NCI-H1105 (cell line): ENCODE measurements at places on chromosomes 1 and 21.

- DNase-seq: no peak
These were observed 43.7 kb upstream of the IPO9 start for GRCh38 chr1:201785291-201785690.

DNA sequence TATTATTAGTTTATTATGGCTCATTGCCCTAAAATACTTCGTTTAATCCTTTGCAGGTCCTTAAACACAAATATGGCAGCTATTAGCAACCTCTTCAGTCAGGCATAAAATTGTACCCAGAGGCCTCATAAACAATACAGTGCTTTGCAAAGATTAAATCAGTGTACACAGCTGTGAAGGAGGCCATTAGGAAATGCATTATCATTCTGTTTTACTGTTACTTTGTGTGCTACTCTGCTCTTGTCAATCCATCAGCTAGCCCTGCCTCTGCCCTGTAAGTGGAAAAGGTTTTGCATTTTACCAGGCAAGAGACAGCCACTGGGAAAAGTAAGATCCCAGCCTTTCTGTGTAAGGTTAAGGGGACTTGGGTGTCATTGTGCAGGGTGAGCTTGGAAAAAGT lies 415.7 kb upstream of the DAB1 start:
- peak; percentile 74 for DNase-seq

DNA sequence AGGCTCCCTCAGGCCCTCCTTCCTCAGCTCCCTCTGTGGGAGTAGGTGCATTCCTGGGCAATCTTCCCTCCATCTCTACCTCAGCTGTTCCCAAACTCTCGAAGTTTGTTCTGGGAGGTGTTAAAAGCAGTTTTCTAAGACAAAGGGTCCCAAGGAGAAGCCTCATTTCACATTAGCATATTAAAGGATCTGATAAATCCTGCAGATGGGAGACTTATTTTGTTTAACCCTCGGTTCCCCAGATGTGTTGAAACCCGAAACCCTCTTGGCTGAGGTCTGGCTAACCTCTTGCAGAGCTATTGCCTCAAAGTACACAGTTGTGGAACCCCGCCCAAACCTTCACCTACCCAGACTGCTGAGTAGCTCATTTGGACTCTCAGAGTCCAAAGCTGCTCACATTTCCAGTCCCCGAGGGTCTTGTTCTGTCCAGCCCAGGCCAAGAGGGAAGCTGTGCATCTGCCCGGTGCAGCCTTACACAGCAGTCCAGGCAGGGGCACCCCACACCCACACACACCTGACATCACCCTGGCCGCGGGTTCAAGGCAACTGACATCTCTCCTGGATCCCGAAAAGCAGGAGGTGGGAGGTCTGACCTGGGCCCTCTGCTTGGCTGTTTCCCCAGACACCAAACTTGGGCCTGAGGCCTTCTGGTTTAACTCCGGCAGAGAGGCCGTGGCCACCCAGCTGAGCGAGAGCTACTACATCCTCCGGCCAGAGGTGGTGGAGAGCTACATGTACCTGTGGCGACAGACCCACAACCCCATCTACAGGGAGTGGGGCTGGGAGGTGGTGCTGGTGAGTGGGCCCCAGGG lies 19.5 kb upstream of the SELENON start:
- DNase-seq: no peak

DNA sequence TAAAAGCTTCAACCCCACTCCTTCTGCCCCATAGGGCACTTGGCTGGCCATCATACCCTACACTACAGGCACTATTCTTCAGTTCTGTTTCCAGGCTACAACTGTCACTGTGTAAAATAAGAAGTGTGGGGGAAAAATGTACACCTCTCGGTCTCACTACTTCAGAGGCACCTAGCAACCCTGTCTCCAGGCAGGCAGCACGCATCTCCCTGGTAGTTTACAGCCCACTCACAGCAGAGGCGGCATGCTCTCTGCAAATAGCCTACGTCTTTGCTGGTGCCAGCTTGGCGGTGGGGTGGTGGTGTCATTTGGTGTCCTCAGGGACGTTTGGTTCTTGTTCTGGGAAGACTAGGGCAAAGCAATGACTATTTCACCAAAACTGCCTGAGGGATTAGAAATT lies 48.2 kb upstream of the BTG3 start:
- DNase-seq: no peak

- no peak for DNase-seq
These were observed 6.7 kb downstream of the AZIN2 start for GRCh38 chr1:33087677-33088076.

- DNase-seq: no peak
These were observed 2.5 kb downstream of the RIIAD1 start for GRCh38 chr1:151723726-151724370.

GRCh38 chr1:52238474-52238873 lies 96.6 kb downstream of the ZFYVE9 start:
- DNase-seq: no peak

DNA sequence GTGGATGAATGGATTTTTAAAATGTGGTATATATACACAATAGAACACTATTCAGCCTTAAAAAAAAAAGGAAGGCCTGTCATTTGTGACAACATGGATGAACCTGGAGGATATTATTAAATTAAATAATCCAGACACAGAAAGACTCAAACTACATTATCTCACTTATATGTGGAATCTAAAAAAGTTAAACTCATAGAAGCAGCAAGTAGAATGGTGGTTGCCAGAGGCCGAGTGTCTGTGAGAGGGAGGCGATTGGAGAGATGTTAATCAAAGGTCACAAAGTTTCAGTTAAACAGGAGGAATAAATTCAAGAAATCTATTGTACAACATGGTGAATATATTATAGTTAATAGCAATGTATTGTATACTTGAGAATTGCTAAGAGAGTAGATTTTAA lies 39.7 kb downstream of the ZC3H11B start:
- DNase-seq: no peak

GRCh38 chr1:29754573-29755375 lies 518.5 kb downstream of the PTPRU start:
- no peak for DNase-seq

DNA sequence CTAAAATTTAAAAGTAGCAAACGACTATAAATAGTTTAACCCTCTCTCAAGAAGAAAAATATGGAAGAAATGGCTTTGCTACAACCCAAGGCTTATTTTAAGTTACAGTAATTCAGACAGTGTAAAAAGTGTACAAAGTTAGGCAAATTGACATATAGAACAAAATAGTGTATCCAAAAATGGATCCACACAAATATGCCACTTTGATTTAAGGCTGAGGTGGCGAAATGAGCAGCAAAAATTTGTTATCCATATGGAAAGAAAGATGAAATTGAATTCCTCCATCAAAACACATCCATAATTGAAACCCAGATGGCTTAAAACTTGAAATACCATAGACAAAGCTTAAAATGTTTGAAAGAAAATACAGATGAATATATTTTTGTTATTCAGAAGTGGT lies 540.8 kb downstream of the BRINP3 start:
- no peak for DNase-seq

DNA sequence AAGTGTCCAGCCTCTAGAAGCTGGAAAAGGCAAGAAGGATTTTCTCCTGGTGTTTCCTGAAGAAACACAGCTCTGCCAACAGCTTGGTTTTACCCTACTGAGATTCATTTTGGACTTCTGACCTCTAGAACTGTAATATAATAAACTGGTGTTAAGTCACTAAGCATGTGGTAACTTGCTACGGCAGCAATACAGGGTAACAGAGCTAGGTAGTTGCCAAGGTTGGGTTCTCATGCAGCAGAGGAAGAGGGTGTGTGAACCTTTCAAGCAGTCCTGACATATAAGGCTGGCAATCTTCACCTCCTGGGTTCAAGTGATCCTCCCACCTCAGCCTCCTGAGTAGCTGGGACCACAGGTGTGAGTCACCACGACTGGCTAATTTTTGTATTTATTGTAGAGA lies 36.0 kb downstream of the GNG4 start:
- no peak for DNase-seq

DNA sequence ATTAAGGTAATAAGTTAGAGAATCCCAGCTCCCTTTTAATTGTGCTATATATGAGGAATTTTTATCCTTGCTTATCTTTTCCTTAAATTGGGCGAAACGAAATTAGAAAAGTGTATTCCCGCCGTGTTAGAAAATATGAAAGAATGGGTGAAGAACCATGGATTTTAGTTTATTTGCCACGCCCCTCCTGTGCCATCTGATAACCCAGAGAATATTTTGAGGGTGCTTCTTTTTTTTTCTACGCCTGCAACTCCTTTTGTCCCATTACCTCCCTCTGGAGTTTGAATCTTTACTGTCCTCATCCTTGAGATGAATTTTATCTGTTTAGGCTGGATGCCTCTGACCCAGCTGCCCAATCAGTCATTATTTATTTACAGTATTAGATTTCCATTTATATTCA lies 1.6 kb downstream of the TLCD4 start:
- DNase-seq: no peak

GRCh38 chr1:10101929-10102328 lies 69.2 kb downstream of the UBE4B start:
- DNase-seq: no peak

- DNase-seq: no peak
These were observed 12.6 kb downstream of the DAB1 start for GRCh38 chr1:57411262-57411661.

DNA sequence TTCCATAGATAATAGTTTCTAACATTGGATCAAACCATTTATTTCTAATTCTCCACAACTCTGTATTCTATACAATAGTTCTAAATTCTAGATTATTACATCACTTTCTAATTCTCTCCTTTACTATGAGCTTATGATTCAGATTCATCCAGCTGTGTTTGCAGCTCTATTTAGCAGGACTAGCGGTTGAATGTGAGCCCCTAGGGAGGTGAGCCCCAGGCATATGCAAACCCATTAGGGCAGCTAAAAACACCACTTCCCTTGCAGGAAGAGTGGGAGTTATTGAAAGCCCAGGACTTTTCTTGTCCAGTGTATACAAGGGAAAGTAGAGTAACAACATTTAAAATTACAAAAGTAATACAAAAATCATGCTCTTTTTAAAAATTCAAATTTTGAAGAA lies 56.9 kb downstream of the KRTAP19-8 start:
- DNase-seq: no peak

DNA sequence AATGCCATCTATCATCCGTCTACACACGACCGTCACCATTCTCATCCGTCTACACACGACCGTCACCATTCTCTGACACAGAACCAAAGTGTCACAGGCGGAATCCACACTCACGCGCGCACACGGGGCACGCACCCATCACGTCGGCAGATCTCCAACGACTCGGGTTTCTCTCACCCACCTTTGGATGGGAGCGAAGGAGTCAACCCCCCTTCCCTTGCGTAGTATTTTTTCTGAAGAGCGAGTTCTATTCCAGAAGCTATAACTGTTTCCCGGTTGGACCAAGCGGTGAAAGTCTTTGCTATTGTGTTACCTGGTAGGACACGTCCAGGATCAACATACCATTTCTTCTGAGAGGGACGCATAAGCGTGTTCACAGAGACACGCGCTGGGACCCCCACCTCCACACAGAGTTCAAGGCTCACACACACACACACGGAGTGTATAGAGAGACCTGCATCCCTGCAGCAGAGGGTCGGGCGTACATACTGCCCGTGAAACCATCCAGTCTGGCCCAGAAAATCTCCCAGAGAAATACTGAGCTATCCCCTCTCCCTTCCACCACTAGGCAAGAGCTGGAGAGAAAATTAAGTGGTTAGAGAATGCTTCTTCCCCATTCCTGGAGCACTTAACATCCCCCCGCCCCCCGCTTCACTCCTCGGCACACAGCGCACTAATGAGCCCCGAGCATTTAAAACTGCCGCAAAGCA lies 741 bp downstream of the DUSP10 start:
- peak; percentile 23 for DNase-seq

DNA sequence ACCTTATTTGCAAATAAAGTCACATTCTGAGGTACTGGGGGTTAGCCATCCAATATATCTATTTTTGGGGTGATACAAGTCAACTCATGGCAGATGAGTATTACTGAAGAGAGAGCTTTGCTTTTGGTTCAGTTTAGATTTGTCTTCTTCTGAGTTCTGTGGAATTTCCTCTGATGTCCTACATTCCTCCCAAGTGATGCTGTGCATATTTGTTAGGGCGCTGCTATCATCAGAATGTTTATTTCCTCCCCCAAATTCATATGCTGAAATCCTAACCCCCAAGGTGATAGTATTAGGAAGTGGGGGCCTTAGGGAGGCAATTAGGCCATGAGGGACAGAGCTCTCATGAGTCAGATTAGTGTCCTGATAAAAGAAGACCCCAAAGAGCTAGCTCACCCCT lies 96.2 kb upstream of the WLS start:
- DNase-seq: no peak

- DNase-seq: no peak
These were observed 60.2 kb downstream of the MORN1 start for GRCh38 chr1:2331200-2331544.

DNA sequence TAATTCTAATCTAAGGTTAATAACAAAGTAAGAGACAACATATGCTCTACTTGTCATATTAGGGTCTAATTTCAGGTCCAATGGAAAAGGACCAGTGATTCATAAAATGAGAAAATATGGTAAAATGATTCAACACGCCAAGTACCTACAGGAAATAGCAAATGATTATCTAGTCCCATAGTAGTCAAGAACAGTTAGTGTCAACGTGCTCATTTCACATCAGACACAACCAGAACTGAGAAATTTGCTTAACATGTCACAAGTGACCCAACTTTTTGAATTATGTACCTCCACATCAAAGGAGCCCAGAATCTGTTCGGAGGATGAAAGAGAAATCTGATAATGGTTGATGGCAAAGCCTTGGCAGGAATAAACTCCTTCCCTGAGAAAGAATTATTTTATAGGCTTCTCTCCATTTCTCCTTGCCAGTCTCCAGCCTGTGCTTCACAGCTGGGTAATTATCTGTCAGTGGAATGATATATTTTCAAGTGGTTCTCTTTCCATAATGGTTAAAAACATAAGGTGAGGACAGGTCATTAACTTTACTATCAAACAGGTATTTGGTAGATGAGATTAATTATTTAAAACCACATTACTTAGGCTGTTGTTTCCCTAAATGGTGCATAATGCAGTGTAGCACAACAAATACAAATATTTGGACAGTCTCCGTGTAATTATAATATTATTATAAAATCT lies 83.2 kb downstream of the APP start:
- DNase-seq: peak; percentile 28

- no peak for DNase-seq
These were observed 252.1 kb downstream of the MATN1 start for GRCh38 chr1:30471307-30471706.

GRCh38 chr21:42532466-42533181 lies 19.0 kb downstream of the SLC37A1 start:
- no peak for DNase-seq

DNA sequence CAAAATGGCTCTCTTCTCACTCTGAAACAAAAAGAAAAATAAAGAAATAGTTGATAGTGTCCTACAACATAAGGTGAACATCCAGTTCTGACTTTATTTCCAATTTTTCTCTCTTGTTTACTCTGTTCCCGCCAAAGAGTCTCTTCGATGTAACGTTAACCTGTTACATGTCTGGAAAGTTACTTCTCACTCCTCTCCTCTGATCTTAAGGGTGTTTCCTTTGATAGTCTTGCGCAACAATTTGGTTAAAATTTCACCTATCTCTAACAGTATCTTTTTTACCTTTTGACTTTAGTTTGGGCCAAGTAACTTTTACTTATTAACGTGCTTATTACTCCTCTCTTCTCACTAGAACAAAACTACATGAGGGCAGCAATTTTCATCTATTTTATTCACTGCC lies 1450.2 kb downstream of the BRINP3 start:
- DNase-seq: no peak

GRCh38 chr1:160978510-160978927 lies 23.9 kb upstream of the ITLN2 start:
- peak; percentile 31 for DNase-seq

- no peak for DNase-seq
These were observed 1170.2 kb upstream of the PRMT6 start for GRCh38 chr1:105886309-105886708.

- no peak for DNase-seq
These were observed 39.8 kb upstream of the LRP8 start for GRCh38 chr1:53367503-53368313.

- no peak for DNase-seq
These were observed 3.6 kb downstream of the COL9A2 start for GRCh38 chr1:40313329-40313957.
